ENCODE measurements at places on chromosomes 16 and 17. TPM values are rescaled to one million over a fixed set of nuclear protein-coding genes. Genes with fewer than 3 reads are reported as not detected.

Gene ABCC11
- 0.24 TPM for total RNA-seq

Gene ANKS4B
- not detected for total RNA-seq

- no peak for DNase-seq
Measured at GRCh38 chr16:5916711-5917191, 819.2 kb upstream of the EEF2KMT start.

Gene BRIP1
- total RNA-seq: 2.1 TPM

Gene CTF1
- total RNA-seq: 27.7 TPM

Gene NPB
- total RNA-seq: 0.46 TPM

Gene NOG
- total RNA-seq: 0.30 TPM

- no peak for DNase-seq
Measured at GRCh38 chr17:48500435-48501426, 30.1 kb downstream of the HOXB1 start.

DNA sequence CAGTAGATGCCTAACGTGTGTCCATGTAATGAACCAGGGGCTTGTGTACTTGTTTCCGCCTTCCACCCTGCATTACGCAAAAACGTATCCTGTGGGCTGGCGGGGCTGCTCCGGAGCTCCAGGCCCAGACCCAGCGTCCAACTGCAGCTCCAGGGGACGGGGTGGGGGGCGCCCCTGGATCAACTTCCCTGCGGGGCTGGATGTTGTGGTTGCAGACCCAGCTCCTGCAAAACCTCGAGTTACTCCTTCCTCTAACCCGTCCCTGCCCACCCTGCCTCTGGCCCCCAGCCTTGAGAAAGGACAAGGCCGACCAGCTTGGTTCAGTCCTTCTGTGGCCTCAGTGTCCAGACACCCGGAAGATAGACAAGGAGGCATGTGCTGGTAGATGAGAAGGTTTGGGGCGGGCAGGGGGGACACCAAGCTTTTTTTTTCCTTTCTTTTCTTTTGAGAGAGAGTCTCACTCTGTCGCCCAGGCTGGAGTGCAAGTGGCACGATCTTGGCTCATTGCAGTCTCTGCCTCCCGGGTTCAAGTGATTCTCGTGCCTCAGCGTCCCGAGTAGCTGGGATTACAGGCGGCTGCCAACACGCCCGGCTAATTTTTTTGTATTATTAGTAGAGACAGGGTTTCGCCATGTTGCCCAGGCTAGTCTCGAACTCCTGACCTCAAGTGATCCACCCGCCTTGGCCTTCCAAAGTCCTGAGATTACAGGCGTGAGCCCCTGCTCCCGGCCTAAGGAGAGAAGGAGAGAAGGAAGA lies 731 bp upstream of the EXOC7 start:
- DNase-seq: no peak

Gene CNGB1
- total RNA-seq: not detected

- DNase-seq: no peak
Measured at GRCh38 chr16:57813466-57813865, 11.2 kb upstream of the KIFC3 start.

Gene CDK5R1
- total RNA-seq: 1.3 TPM

DNA sequence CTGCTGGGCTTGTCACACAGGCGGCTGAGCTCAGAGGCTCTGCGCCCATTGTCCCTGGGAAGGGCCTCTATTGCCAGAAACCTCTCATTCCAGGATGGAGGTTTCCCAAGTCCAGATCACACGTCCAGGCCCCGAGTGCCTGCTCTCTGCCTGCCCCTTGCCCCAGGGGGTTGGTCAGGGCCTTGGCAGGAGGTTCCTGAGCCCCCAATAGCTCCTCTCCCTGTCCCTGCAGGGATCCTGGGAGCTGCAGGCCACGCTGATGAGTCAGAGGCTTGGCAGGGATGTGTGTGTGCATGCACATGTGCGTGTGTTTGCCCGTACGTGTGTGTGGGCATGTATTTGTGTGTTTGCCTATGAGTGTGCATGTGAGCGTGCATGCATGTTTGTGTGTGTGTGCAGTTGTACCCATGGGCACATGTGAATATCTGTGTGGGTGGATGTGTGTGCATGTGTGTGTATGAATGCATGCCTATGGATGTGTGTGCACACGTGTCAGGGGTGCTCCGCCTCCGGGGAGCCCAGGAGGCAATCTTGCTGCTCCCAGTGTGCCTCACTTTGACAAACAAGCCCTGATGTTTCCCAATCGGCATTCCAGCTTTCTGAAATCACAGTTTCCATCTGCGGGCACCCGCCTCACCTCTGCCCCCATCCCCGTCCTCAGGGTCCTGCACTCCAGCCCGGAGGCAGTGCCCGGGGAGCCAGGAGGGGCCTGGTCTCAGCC lies 98.4 kb upstream of the GSE1 start:
- DNase-seq: peak; percentile 60

DNA sequence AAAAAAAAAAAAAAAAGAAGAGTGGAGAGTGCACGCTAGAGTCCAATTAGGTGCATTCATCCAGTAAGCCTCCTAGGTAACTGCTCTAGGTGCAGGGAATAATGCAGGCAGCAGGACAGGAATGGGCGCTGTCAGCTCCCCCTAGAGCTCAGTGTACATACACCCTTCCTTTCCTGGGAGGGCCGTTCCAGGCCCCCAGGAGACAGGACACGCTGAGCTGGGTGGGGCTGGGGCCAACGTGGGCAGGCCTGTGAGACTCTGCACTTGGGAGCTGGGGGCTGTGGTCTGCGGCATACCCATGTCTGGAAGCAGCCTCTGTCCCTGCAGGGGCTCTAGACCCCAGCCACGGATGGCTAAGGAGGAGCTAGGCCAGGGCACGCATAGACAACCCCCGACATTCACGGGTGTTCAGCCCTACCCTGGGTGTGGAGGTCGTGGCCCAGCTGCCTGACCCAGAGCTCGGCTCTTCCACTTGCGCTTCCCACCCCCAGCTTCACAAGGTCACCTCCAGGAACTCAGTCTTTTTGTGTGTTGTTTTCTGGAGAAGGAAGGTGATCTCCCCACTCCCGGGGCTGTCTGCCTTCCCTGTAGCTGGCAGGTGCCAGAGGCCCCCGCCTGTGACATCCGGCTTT lies 1.0 kb upstream of the ANTKMT start:
- DNase-seq: no peak

DNA sequence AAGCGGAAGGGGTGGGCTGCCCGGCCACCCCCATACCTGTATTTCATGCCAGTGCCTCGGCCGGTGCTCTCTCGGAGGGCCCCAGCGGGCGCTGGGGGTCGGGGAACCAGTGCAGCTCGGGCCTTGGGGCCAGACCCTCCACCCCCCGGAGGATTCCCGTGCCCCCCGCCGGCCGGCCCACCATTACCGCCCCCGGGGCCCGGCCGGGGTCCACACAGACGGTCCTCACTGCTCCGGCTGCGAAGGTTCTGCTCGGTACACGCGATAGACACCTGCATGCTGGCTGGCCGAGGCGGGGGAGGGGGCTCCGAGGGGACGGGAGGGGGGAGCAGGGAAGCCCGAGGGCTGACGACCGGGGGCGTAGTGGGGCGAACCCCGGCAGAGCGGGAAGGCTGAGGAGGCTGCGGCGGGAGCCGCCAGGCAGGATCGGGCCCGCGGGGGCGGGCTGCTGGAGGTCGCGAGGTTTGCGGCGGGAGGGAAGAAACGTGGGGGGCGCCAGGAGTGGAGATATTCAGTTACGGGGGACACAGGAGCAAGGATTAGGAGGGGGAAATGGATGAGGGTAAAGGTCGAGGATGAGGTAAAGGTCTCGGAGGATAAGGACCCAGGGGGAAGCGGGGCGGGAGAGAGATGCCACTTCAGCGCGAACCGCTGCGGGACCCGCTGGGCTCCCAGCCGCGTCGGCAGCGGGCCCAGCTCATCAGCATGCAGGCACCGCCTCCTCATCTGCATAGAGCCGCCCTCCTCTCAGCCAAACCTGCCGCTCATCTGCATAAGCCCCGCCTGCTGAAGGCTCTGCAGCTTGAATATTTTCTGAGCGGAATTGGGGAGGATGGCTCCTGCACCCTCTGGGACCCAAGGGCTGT lies at the start of gene KCNAB3:
TSS of gene KCNAB3 (minus strand) at position 699 of the 866 bp plus-strand sequence. CDS start at position 278, 421 bp downstream.
- no peak for DNase-seq

Gene FBXL16
- not detected for total RNA-seq

Gene CWC25
- 8.7 TPM for total RNA-seq

Gene DNAJA2
- 107 TPM for total RNA-seq

DNA sequence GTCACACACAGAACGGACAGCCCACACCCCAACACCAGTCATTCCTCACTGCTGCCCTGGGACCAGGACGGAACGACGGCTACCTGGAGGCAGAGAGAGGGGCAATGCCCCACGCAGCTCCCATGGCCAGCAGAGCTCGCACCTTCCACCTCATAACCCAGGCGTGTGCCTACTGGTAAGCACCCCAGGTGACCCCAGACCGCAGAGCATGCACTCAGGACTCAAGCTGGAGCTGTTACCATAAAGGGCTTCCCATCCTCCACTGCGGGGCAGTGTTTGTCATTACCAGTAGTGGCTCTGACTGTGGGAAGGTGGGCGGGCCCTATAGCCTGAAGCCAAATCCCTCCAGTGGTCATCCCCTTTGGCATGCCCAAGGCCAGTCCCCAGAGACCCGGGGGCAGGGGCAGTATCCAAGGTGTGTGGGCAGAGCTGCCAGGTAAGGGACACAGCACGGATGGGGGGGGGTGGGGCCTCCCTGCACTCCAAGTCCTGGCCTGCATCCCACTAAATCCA lies 4.7 kb upstream of the BCAR1 start:
- DNase-seq: peak; percentile 67

DNA sequence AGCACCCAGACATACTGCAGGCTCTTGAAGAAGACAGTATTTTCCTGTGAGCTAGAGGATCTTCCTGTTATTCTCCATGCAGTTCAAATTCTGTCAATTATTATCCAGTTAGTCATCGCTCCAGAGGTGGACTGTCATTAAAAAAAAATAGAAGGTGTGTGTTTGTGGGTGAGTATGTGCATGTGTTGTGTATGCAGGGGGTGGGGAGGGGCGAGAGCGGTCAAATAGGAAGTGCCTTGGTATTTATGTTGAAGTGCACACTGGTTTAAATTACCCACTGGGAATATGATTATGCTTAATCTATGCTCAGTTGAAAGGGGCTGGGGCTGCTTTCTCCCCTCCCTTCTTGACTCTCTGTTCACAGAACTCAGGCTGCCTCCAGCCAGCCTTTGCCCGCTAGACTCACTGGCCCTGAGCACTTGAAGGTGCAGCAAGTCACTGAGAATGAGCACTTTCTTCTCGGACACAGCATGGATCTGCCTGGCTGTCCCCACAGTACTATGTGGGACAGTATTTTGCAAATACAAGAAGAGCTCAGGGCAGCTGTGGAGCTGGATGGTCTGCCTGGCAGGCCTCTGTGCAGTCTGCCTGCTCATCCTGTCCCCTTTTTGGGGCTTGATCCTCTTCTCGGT lies at the start of gene HSD17B2:
TSS of gene HSD17B2 (plus strand) at position 273 of the 632 bp plus-strand sequence. CDS start at position 445, 172 bp downstream.
- DNase-seq: no peak

DNA sequence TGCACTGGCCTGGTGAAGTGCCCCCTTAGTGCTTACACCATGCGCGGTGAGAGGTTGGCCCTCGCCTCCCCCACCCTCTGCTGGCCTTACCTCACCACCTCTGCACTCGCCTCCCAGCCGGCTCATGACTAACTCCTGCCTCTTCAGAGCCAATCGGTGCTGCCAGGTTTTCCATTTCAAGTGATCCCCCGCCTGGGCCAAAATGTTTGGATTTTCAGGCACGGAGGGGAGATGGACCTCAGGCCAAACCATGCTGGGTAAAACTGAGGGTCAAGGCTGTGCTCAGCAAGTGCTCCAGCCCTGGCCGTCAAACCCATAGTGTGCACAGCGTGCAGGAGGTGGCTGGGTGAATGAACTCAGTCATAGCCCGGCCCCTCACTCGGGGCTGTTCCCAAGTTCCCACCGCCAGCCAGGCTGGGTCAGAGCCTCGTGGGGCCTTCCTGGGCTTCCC lies 175.4 kb downstream of the SEC14L1 start:
- DNase-seq: no peak

Gene KIF1C
- total RNA-seq: 565 TPM

GRCh38 chr17:11256877-11257276 lies 15.9 kb downstream of the SHISA6 start:
- no peak for DNase-seq

Gene HAS3
- 0.64 TPM for total RNA-seq

- DNase-seq: no peak
Measured at GRCh38 chr16:25189305-25189704, 27.4 kb upstream of the AQP8 start.

Measured in heart right ventricle (tissue), 16 donors.